ENCODE measurements at places on chromosomes 7 and 10.

DNA sequence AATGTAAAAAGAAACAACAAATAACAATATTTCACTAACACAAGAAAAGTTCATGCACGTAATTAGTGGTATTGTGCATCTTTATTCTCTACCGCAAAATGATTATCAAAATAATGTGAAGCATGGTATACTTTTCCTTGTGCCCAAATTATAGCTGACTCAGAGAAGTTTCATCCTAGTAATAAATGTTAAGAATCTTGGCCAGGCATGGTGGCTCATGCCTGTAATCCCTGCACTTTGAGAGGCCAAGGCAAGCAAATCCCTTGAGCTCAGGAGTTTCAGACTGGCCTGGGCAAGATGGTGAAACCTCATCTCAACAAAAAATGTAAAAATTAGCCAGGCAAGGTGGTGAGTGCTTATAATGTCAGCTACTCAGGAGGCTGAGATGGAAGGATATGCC is 105.0 kb downstream of the KMT2C start:
- DNase-seq, result no peak

GRCh38 chr7:155470186-155470487 is 12.2 kb downstream of the EN2 start:
- DNase-seq, result no peak

GRCh38 chr7:31043051-31043471 is 9.0 kb upstream of the ADCYAP1R1 start:
- DNase-seq, result no peak

GRCh38 chr10:103276251-103276895 is 565 bp upstream of the INA start:
- DNase-seq, result no peak

DNA sequence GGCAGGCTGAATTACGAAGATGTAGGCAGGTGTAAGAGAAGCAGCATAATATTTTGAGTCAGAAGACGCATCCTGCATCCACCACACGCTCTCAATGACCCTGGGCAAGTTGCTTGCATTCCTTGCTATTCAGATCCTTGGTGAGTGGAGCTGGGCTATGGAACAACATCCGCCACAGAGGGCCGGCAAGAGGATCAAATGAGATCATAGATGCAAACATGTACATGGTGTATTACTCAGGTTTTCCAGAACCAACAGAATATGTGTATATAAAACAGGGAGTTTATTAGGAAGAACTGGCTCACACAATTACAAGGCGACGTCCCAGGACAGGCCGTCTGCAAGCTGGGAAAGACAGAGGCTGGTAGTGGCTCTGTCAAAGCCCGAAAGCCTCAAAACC is 51.5 kb downstream of the ADAM12 start:
- DNase-seq, result no peak

- DNase-seq, result no peak
Measured at GRCh38 chr10:131546086-131546810, 234.7 kb upstream of the TCERG1L start.

GRCh38 chr10:35331894-35332640 is 4.2 kb upstream of the CCNY start:
- DNase-seq, result no peak

GRCh38 chr7:155807789-155808548 is 4.3 kb downstream of the SHH start:
- no peak for DNase-seq

DNA sequence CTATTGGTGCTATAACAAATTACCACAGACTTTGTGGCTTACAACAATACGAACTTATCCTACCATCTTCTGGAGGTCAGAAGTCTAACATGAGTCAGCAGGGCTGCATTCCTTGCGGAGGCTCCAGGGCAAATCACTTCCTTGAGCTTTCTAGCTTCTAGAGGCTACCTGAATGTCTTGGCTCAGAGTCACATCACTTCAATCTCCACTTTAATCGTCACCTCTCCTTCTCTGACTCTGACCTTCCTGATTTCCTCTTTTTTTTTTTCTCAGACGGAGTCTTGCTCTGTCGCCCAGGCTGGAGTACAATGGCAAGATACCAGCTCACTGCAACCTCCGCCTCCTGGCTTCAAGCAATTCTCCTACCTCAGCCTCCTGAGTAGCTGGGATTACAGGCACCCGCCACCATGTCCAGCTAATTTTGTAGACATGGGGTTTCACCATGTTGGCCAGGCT is 44.6 kb upstream of the ANAPC16 start:
- no peak for DNase-seq

GRCh38 chr10:24449321-24449740 is 240.4 kb downstream of the KIAA1217 start:
- no peak for DNase-seq

DNA sequence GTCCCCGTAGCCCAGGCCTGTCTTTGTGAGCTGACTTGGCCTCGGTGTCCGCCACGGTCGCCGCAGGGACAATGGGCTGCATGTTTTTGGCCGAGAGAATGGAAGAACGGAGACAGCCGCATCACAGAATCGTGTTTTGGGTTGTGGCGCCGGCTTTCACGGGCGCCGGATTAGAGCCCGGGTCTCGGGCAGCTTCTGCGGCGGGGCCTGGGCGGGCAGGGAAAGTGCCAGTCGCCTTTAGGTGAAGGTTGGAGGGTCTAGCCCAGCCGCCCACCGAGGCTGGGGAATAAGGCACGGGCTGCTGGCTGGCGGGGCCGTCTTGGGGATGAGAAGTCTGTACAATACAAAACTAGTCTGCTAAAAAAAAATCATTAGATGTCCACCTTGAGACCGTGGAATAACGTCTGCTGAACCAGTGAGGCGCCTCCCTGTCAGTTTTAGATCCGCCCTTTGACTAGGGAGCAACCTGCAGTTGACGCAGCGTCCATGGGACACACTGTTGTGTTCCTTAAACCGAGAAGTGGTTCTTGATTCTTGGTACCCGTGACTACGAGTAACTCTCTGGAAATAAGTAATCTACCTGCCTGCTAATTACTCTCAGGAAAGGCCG is 577 bp downstream of the DNAJB9 start:
- peak; percentile 69 for DNase-seq

DNA sequence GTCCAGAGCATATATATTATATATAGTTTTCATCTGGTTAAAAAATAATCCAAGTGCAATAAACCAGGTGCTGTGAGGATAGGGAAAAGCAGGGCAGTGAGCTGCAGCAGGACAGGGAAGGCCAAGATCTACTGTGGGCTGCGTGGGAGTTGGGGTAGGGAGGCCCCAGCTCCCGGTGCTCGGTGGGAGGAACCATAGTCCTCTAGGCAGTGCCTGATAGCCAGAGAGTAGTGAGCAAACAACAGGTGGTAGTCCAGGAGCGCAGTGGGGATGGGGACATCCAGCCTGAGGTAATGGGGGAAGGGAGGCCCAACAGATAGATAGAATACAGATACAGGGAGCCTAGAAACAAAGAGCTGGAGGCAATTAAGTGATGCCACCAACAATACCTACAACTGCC is 4.1 kb upstream of the BMPR1A start:
- no peak for DNase-seq

- no peak for DNase-seq
Measured at GRCh38 chr10:116296291-116296721, 23.3 kb upstream of the GFRA1 start.

- DNase-seq, result no peak
Measured at GRCh38 chr10:7561216-7561893, 105.4 kb downstream of the ITIH5 start.

- peak; percentile 72 for DNase-seq
Measured at GRCh38 chr10:62594093-62594520, 210.4 kb upstream of the ADO start.

DNA sequence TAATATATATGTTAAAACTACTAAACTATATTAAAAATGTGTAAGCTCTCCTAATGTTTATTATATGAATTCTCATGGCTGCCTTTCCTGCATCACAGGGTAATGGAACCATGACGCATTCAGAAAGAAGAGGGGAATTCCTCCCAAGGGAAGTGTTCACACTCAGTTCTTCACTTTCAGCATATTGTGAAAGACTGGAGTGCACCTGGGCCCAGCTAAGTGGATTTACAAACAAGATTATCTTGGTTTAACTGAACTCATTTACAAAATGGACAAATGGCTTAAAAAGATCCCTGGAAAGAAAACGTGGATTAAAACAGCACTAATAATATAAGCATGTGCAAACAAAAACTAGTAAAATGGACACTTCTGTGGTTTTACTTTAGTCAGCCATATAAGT is 149.8 kb downstream of the DOCK4 start:
- peak; percentile 16 for DNase-seq

DNA sequence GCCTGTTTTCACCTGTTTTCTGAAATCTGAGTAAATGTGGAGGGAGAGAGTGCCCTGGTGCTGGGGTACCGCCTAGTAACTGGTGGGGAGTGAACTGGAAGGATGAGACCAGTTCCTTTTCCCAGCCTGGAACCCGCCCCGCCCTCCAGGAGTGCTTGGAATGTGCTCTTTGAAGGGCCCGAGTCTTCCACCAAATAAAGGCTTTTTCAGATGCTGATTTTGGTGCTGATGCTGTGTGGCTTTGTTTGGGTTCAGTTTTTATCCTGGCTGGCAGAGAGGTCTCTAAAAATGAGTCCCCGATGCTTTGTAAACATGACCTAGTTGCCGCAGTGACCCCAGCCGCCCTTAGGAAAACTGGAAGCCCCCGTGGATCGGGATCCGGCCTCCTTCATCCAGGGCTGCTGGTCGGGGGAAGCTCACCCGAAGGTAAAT is 25.9 kb downstream of the FOXK1 start:
- DNase-seq, result no peak

All from CD14-positive monocyte (primary cell).